Thoracic aorta (tissue), 2 donors: ENCODE measurements at places on chromosomes 16 and 17. TPM values are rescaled to one million over a fixed set of nuclear protein-coding genes. Genes with fewer than 3 reads are reported as not detected.

DNA sequence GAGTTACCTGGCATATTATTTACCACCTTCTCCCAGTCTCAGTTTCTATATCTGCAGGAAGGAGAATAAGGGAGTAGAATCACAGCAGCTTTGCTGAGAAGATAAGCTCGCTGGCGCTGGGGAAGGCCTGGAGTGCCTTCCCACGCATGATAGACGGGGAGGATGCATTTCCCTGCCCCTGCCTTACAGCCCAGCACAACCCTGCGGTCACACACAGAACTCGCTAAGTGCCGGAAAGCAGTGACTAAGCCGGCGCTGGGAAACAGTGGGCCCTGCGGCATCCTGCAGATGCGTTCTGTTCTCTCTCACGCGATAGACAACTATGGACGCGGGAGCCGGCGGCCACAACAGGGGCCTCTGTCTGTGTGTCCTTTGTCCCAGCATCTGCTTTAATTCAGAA is 4.8 kb downstream of the CA5A start:
- DNase-seq = no peak

DNA sequence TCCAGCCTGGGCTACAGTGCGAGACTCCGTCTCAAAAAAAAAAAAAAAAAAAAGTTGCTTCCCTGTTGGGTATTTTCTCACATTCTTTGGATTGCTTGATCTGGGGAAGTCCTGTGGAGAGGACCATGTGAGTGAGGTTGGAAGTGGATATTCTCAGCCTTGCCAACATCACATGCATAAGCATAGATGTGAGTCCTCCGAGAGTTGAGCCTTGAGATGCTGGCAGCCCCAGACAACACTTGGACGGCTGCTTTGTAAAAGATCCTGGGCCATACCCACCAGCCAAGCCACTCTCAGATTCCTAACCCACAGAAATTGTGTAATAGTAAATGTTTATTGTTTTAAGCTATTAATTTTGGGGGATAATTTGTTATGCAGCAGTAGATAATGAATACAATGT is 1570.0 kb upstream of the GOT2 start:
- DNase-seq = no peak

DNA sequence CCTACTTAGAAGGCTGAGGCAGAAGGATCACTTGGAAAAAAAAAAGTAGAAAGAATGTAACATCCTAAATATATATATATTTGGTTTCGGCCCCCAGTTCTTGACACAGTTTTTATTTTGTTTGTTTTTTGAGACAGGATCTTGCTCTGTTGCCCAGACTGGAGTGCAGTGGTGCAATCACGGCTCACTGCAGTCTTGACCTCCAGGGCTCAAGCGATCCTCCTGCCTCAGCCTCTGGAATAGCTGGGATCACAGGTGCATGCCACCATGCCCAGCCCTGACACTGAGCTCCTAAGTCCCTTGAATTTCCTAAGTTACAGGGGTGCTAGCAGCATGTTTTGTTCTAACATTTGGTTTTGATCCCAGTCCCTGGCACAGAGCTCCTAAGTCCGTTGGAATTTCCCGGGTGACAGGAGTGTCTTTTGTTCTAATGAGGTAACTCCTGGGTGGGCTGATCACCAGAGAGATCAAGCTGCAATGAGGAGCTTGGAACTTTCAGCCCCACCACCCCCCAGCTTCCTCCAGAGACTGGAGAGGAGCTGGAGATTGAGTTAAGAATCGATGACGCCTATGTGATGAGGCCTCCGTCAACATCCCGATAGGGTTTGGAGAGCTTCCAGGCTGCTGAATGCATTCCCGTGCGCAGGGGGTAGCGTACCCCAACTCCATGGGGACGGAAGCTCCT is 20.0 kb downstream of the MXRA7 start:
- DNase-seq = no peak

DNA sequence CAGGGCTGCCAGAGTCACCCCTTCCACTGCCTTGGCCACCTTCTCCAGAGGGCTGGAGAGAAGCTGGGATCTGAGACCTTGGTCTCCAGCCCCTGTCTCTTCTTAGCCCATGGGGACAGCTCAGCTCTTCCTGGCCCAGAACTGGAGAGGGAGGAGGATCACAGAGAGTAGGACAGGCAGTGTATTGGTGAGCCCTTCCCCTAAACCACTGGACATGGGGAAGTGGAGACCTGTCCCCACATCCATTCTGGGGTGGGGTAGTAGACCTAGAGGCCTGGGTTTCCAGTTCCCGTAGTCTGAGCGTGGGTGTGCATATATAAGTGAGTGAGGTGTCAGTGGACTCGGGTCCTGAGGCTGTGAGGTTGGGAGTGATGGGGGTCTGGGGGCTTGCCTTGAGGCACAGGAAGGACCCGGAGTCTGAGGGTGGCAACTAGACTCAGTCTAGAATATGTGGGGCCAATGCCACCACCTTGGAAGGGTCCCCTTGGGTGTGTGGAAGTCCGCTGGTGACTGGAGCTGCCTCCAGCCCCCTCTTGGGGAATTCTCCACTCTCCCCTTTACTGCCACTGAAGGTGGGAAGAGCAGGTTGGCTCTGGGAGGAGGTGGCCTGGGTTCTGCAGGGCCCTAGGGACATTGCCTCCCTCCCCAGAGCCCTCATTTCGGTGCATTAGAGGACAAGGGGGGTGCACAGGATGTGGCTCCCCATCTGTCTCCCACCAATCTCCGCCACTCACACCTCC is 19.9 kb downstream of the GJD3 start:
- no peak for DNase-seq

Gene FDXR
- total RNA-seq = 4.4 TPM

Gene ZSCAN32
- total RNA-seq = 15.0 TPM

Gene DLX3
- total RNA-seq = not detected
